ENCODE measurements at places on chromosomes 5 and 9.
A peak's percentile ranks its signal among the peaks of the same experiment; 100 is the strongest.

DNA sequence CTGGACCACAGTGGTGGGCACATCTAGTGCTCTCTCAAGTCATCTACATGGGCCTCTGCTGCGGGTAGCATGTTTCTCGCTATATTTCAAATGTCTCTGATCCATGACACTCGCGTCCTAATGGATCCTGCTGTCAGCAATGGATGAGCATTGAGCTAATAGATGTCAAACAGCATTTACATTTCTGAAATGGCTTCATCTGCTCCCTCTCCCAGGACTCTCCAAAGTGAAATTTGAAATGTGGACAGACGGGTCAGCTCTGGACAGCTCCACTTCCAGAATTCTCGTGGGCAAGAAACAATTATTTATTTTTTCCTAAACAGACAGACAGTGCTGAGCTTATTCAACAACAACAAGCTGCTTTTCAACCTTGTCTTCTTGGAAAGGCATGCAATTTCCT is 58.1 kb downstream of the FSTL4 start:
- no peak for DNase-seq

DNA sequence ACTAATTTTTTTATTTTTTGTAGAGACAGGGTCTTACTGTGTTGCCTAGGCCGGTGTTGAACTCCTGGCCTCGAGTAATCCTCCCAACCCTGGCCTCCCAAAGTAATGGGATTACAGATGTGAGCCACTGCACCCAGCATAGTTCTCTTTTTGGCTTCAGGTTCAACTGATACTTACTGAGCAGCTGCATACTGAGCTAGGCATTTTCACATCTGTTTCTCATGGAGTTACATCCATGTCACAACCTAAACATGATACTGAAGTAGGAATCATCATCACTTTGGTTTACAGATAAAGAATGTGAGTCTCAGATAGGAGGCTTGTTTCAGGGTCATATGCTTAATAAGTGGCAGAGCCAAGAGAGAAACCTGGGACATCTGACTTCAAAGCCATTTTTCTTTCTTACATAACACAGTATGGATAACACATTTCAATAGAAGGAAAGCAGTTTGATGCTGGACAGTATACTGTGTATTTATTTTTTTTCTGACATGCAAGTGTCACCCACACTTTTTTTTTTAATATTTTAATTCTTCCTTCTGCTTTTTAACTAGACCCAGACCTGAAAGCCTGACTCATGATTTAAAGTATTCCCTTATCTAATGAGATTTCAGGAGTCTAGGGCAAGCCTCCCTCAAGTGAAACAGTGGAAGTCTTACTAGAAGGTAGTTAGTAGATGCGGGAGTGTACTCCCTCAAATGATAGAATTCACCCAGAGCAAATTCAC is 90.8 kb downstream of the HACD4 start:
- peak; percentile 41 for DNase-seq

GRCh38 chr5:143491646-143492045 is 88.2 kb upstream of the NR3C1 start:
- peak; percentile 20 for DNase-seq

GRCh38 chr5:38265546-38266179 is 7.3 kb downstream of the EGFLAM start:
- DNase-seq, result peak; percentile 29

DNA sequence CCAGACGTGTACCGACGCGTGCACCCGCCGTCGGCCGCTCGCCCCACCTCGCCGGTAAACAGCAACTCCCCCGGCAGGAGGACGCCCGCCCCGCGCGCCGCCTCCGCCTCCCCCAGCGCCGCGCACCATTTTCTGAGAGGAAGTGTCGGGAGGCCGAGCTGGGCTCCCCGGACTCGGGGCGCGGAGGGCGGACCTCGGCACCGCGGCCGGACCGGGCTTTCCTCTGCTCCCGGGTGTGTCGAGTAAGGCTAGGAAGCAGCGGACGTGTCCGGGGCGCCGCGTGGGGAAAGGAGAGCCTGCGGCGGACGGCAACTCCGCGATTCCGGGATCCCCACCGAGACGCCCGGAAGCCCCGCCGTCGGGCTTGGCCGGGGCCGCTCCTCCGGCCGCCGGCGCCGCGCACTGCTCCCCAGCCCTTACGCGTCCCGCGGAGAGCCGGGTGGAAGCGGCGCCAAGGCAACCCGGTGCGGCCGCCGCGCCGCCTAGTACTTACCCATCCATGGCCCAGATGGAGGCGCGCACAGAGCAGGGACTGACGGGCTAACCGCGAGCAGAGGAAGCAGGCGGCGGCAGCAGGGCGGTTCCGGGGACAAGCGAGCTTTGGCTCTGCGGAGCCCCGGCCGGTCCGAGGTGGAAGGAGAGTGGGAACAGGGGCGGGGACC is at the start of gene PTBP3:
TSS of gene PTBP3 (minus strand) at position 643 of the 662 bp plus-strand sequence. CDS start 35,754 bp downstream, outside the sequence.
- peak; percentile 73 for DNase-seq

GRCh38 chr5:6362846-6363245 is 15.5 kb downstream of the MED10 start:
- no peak for DNase-seq

DNA sequence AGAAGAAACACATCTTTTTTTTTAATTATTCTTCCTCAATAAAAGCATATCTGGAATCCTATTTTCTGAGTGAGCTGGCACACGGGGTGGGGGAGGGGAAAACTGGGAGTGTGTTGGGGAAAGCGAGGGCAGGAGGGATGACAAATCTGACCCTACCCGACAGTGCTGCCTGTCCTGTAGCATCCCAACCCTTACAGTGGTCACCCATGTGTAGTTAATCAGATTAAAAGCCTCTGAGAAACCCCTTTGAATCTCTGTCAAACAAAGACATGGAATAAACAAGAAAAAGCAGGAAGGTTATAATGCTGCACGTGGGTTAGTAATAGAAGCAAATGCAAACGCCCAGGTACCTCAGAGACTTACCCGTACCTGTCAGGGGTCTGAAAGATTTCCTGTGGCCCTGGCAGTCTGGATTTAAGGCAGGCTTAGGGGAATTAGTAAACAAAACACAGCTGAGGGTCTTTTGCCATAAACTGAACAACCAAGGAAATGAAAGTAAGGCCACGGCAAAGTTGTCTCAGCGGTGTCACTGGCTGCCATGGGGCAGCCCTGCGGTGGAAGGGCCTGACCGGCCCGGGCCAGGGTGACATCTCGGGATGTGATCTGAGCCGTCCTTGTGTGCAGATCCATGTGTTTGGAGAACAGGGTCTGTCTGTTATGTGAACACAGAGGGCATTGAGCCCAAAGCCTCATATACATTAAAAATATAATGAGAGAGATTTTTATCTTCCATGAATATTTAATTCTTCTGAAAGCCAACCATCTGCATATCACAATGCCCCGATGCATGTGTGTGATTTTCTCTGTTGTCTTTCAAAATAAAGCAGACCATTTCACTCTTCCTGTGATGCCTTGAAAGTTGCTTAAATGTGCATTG is 308.2 kb downstream of the ZNF608 start:
- DNase-seq, result no peak

GRCh38 chr9:18499980-18500379 is 26.0 kb downstream of the ADAMTSL1 start:
- DNase-seq, result no peak

Measured in fibroblast of gingiva (primary cell).